Natural killer cell (primary cell): ENCODE measurements at places on chromosomes 5 and 9. TPM values are rescaled to one million over a fixed set of nuclear protein-coding genes. Genes with fewer than 3 reads are reported as not detected.
A peak's percentile ranks its signal among the peaks of the same experiment; 100 is the strongest.

GRCh38 chr5:106940986-106941385 lies 729.8 kb downstream of the EFNA5 start:
- no peak for DNase-seq

DNA sequence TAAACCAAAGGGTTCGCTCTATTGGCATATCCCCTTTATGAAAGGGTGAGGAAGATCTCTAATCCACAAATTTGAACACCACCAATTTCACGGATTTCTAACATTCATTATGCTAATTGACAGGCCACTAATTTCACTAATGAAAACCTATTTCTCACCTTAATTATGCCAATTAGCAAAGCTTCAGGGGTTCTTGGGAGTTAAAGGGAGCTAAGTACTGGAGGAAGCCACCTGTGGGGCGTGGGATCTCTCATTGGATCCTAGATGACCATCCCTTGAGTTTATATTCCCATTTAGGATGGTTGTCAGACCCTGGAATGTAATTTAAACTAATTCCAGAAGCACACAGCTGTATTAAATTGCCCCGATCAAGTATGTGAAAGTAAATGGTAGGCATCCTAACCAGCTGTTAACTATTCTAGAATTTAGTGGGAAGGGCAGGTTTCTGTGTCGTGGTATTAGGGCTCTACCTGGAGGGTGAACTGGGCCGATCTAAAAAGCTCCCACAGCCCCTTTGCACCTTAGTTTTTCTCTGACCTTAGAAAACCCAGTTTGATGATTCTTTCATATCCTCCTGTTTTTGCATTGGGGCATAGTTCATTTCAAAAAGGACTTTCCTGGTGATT lies 77.1 kb downstream of the C9orf152 start:
- no peak for DNase-seq

DNA sequence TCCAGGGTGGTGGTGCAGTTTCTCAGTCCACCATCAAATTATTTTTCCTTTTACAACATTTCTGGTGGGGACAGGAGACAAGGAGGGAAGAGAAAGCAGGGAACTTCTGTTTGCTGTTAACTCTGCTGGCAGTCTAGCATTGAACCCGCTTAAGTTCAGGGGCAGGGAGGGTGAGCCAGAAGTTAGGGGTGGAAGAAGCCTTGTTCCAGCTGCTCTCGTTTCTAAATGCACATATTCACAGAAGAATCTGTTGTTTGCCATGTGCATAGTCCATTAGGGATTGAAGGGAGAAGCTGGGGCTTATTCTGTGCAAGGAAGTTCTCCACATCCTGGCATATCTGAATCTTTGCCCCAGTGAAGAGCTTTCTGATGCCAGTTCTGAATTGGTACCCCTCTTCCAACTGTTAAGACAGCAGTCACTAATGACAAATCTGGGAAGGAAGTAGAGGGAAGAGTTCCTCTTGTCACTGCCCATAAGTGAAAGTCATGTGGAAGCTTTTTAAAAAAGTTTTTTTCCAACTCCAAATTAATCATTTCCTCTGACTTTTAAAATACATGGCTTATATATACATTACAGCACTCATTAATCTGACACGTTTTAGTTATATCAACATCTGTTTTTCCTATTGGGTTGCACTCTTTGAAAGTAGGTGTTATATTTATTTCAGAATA lies 32.6 kb upstream of the ACOT12 start:
- no peak for DNase-seq

- DNase-seq = no peak
Observed at GRCh38 chr5:35312267-35312666, 82.0 kb upstream of the PRLR start.

DNA sequence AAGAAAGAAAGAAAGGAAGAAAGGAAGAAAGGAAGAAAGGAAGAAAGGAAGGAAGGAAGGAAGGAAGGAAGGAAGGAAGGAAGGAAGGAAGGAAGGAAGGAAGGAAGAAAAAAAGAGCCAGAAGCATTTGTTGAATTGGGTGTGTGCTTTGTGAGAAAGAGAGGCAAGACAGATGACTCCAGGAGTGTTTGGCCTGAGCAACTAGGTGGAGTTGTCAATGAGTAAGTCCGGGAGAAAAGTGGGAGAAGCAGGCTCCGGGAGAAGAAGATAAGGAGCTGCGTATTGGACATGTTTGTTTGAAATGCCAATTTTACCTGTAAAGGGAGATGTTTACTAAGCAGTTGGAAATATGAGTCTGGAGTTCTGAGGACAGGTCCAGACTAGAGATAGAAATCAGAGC lies 15.1 kb upstream of the GCNT1 start:
- DNase-seq = no peak

DNA sequence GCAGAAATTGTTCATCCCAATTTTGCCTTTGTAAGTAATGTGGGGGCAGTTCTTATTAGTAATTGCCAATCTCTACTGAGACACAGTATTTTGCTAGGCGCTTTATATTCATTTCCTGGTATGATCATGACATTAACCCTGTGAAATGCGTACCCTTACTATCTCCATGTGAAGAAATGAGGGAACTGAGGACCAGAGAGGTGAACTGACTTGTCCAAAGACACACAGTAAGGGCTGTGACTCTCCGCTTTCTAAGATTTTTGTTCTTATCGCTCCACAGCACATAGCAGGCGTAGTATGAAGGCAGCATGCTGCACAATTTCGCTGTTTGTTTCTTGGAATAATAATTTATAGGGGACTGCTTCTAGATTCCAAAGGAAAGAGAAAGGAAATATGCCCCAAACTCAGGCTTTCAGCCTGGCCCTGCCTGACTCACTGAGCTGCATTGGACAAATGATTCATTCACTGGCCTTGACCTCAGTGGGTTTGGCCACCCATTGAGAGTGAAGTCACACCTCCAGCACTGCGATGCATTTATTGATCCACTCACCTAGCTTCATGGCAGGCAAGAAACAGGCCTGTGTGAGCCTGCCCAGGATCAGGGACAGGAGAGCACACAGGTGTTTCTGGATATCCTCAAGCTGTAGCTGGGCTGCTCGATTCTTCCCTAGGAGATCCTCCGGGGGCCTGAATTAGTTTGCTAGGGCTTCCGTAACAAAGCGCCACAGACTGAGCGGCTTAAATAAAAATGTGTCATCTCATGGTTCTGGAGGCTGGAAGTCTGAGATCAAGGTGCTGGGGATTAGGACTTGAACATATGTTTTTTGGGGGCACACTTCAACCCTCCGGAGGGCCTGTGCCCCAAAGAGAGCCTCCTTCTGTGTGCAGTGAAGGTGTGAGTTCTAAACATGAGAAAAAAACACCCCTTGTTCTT lies 7.2 kb upstream of the DUSP1 start:
- DNase-seq = peak; percentile 41

DNA sequence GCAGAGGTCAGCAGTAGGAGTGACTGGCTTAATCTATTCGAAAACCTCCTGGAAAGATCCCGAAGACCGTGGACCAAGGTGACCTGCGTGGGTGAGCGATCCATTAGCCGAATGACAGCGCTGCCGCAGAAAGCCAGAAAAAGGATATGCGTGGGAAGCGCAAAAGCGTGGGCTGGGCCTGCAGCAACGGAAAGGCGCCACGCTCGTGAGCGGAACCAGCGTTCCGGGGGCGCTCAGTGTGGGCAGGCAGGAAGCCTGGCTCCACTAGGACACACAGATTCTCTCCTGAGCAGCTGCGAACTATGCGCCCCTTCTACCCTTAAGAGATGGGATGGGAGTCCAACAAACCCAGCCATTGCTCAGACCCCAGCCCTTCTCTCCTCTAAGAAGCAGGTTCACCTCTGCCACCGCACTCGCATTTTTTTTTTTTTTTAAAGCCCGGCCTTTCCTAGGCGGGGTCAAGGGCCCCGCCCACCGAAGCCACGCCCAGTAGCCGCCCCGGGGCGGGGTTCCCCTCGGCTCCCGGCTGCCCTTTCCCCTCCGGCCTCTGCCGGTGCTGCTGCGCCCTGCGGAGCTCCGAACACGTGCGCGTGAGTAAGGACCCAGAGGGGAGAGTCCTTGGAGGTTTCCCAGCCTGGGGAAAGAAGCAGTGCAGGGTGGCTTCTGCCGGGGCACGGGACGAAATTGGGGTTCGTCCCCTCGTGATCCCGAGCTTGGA lies 19.8 kb upstream of the MATR3 start:
- peak; percentile 91 for DNase-seq

DNA sequence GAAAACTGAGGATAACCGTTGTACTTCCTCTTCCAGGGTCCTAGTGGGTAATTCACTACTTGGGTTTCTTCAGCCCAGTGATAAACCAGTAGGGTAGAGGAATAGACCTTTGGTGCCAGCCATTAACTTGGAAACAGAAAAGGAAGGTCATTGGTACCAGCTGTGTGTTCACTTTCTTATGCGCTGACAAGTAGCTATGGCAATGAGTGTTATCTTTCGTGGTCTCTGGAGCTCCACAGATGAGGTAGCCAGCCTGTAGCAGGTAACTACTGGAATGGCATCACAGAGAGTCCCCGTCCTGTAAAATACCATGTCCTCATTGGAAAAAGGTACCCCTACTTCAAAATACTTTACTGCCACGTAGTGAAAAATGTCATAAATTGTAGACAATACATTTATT lies 2.3 kb downstream of the UHRF2 start:
- DNase-seq = no peak

Gene SUB1
- total RNA-seq = 352 TPM

Gene TMEM252
- not detected for total RNA-seq
